ENCODE measurements at places on chromosomes 1 and 21.

- no peak for DNase-seq
Observed at GRCh38 chr1:43482215-43482614, 28.5 kb upstream of the HYI start.

DNA sequence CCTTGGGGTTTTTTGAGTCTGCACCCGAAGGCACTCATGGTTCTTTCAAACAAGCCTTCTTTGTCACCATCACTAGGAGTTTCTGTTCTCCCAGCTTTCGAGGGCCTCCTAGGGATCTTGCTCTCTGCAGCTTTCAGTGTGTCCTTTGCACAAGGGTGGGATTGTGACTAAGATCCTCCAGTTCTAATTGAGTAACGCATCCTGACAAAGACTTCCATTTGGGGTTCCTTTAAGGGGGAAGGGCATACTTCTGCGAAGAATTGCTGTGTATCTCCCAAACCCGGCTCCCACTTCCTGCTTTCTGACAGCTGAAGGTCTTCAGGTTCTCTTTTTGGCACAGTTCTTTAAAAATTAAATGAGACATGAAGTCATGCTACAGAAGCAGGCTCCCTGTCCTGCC is 139.4 kb downstream of the EDEM3 start:
- no peak for DNase-seq

GRCh38 chr1:8524627-8525157 is 206.8 kb downstream of the SLC45A1 start:
- DNase-seq = no peak

GRCh38 chr1:115748401-115749150 is 19.9 kb downstream of the CASQ2 start:
- no peak for DNase-seq

GRCh38 chr1:22711071-22711470 is 432 bp downstream of the EPHB2 start:
- no peak for DNase-seq

GRCh38 chr1:63073309-63074306 is 248.8 kb upstream of the FOXD3 start:
- peak; percentile 20 for DNase-seq

DNA sequence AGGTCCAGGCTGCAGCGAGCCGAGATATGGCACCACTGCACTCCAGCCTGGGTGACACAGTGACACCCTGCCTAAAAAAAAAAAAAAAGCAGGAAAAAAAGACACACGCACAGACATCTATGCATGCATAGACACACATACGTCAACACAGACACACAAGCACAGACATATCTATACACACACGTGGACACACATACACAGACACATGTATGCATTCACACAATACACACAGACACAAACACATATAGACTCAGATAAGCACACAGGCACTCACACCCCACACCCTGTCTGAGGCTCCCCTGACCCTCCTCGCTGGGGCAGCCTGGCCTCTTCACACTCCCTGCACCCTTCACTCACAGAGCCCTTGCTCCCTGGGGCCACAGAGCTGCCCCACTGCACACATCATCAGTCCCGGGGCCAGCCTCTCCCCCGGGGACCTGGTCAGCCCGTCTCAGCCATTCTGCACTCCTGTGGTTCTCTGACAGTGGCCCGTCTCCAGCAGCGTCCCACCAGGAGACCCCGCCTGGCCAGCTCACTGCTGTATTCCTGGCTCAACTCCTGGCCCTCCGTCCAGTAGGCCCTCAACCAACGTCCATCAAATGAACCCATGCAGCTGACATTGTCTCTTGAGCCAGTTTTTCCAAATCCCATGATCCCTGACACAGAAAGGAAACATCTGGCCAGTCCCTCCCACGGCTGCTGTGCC is 4.6 kb upstream of the PRKCZ start:
- peak; percentile 30 for DNase-seq

DNA sequence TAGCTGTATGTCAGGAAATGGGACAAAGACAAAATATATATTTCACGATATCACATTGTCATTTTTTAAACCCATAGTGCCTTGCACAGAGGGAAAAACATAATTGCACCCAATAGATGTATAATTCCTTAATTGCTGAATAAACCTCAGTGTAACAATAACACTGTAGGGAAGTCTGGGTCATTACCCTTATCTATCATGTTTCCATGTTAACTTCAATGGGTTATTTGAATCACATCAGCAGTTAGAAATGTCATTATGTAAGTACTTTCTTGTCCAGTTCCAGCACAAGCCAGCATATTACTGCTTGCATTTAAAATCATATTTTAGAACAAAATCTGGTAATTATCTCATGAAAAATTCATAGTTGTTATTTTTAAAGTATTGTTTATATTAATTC is 222.7 kb downstream of the HMCN1 start:
- DNase-seq = no peak

- DNase-seq = no peak
Observed at GRCh38 chr21:44540741-44541288, 820 bp upstream of the KRTAP10-1 start.

DNA sequence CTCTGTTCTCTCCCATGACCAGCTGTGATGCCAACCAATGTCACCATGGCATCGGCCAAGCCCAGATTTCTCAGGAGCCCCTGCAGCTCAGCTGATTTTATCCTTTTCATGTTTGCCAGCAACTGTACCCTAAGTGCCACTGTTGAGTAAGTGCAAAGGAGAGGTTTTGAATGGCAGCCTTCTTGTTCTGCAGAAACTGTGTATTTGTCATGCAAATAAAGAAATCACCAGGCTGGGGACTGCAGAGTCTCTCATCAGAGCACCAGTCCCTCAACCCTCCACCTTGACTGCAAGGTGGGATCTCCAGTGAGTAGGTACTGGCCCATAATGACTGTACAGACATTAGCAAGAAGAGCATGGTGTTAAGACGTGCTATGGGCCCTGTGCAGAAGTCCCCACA is 26.6 kb downstream of the C8B start:
- DNase-seq = no peak

GRCh38 chr1:53413175-53414001 is 45.8 kb upstream of the DMRTB1 start:
- no peak for DNase-seq

GRCh38 chr1:109327285-109327684 is 20.5 kb upstream of the MYBPHL start:
- no peak for DNase-seq

- DNase-seq = no peak
Observed at GRCh38 chr1:67818725-67819301, 14.5 kb downstream of the GNG12 start.

- no peak for DNase-seq
Observed at GRCh38 chr21:43812139-43812821, 22.9 kb downstream of the RRP1 start.

DNA sequence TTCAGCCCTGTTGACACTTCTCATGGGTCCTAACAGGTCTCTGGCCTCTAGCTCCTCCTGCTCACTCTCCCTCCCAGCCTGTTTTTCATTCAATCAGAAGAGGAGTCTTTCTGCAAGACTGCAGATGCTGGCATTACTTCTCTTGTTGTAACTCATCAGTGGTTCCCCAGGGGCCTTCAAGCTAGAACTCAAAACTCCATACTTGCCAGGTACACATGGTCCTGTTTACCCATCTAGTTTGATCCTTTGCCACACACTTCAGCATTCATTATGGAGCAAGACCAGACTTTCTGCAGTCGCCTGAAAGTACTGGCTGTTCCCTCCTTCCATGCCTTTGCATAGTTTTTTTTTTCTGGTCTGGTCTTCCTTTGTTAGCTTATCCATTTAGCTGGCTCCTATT is 47.9 kb downstream of the SERBP1 start:
- no peak for DNase-seq

DNA sequence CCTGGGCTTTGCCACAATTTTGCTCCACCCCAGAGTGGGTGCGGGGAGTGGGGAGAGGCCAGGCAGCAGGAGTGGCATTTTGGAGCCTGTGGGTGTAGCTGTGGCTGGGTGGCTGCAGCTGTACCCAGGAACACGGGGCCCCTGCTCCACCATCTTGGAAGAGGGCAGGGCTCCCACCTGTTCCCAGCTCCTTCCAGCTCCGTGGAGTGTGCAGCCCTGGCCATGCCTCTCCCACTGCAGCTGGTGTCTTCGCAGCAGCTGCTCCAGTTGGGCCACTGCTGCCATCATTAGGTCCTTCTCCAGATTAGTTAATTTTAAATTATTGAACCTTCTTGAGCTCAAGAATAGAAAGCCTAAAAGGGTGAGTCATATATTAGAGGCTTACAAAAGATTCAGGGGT is 17.6 kb downstream of the FAM20B start:
- no peak for DNase-seq

DNA sequence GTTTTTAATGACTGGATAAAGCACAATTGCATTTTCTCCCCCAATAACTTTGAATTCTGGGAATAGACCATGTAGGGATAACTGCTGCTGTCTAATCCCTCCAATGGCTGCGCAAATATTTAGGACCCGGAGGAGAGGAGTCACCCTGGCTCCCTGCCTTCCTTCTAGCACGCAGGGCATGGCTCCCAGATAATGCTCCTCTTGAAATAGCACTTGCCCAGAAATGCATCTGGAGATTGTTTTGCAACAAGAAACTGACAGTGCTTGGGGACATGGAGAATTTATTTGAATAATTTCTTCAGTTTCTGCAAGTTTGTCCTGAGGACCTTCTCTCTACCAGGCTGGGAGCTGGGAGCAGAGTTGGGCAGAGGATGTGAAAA is 83.5 kb downstream of the MAN1C1 start:
- DNase-seq = peak; percentile 79

DNA sequence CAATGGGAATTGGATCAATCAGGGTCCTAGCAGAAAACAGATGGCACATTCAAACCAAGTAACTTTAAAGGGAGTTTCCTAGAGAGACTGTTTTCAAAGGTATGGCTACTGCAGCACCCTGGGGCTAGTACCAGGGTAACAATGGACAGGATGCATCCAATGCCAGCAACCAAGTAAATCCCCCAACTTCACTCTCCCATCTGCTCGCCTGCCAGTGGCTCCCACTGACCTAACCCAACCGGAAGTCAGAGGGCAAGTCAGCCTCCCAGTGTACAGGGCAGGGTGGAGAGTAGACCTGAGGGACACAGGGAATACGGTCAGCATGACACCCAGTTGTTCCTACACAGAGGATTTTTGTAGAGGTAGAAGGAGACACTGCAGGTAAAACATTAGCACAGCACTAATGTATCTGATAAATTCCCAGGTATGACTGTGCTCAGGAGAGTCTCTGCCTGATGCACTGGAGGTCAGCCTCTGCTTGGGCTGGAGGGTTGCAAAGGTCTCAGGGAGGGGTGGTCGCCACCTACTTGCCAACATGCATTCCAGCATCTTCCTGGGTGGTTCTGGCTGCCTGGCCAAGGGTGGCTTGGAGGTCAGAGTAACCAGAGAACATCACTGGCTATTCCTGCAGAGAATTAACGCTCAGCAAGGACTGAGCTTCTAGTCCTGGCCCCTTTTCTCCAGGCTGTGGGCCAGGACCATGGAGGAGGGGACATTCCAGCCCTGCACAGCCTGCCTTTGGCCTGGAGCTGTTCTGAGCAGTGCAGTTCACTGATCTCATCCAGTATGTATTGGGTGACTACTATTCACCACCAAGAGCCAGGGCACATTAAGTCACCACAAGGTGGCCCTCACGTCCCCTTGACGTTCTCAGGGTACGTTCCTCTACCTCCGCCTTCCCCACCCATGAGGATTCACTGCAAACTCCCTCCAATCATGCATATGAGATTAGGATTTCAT is 5.1 kb upstream of the GJA4 start:
- DNase-seq = no peak

DNA sequence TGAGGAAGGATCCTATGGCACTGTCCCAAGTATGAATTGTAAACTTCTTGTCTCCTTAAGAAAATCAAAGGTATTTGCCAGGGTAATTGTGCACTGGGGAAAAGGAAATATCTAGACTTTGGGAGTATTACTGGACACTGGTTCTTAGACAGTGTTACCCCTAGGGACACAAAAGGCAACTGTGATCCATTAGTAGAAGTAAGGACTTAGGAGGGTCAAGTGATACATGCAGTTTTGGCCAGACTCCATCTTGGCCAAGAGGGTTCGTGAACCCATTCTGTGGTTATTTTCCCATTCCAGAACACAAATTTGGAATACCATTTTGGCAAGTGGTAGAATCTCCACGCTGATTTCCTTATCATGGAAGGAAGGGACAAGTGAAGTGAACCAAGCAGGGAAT is 98.1 kb downstream of the TM2D1 start:
- no peak for DNase-seq

- DNase-seq = no peak
Observed at GRCh38 chr1:215482079-215482478, 85.0 kb upstream of the KCTD3 start.

GRCh38 chr1:5632224-5632623 is 360.0 kb downstream of the NPHP4 start:
- no peak for DNase-seq

DNA sequence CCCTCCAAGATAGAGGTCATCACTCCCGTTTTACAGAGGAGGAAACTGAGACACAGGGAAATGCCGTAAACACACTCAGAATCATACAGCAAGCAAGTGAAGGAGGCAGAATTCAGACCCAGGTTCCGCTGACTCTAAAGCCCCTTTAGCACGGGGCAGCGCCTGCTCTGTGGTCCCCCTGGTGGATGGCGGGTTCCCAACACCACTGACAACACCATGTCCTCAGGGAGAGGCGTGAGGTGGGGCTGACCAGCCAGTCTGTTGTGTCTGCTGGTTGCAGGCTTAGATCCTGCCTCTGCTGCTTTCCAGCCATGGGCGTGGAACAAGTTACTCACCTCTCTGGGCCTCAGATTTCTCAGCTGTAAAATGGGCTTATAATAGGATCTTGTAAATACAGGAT is 617.3 kb downstream of the MATN1 start:
- DNase-seq = no peak

Measured in muscle of back (tissue), 13 donors.